Activated CD4-positive, alpha-beta T cell treated with anti-CD3 and anti-CD28 coated beads for 4 hours (primary cell): ENCODE measurements at places on chromosomes 4 and X.

- no peak for DNase-seq
These were observed 152.1 kb upstream of the MED14 start for GRCh38 chrX:40887476-40887875.

DNA sequence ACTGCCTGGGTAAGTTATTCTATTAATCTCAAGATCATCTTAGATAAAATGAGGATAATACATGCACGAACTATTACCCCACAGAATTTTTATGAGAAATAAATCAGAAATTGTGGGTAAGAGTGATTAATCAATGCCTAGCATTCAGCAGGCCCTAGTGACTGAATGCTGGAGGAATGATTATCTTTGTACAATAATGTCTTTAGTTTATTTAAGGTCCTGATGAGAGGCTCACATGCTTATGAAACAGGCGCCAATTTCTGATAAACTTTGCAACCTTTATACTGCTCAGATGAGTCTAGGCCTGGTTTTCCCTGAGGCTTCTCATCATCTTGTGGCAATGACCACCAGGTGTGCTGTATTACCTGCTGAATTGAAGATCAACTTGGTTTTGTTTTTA lies 27.8 kb upstream of the BMP2K start:
- DNase-seq = no peak

DNA sequence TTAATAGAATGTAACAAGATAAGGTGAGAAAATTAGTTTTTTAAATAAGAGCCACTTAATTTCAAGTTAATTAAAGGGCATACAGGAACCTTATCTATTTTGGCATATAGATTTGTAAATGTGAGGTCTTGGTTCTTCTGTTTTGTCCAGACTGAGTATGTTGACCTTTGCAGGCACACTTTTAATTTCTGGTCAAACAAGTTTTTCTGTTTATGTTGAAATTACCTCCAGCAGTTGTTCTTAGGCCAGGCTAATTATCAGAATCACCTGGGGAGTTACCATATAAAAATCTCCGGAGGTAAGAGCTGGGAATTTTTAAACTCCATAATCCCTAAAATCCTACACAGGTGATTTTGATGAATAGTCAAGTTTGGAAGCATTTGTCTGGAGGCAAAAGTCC lies 227.4 kb upstream of the ANKRD50 start:
- DNase-seq = no peak

DNA sequence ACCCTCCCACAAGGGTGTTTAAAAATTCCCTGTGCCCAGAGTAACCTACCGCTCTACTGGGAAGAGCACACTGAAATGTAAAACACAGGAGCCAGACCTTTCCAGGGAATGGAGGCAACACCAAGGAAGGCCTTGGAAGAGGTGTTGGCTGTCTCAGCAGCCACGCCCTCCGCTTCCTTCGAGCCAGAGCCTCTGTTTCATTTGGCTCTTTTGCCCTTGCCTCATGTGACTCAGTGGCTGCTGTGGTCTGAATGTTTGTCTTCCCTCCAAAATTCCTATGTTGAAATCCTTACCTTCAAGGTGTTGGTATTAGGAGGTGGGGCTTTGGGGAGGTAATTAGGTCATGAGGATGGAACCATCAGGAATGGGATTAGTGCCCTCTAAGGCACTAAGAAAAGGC lies 11.3 kb downstream of the SCD5 start:
- DNase-seq = no peak

GRCh38 chrX:138858438-138858837 lies 146.9 kb upstream of the FGF13 start:
- no peak for DNase-seq
